ENCODE measurements at places on chromosomes 13 and 19.
A peak's percentile ranks its signal among the peaks of the same experiment; 100 is the strongest.

GRCh38 chr19:41531438-41532311 lies 44.3 kb upstream of the CEACAM21 start:
- no peak for DNase-seq

DNA sequence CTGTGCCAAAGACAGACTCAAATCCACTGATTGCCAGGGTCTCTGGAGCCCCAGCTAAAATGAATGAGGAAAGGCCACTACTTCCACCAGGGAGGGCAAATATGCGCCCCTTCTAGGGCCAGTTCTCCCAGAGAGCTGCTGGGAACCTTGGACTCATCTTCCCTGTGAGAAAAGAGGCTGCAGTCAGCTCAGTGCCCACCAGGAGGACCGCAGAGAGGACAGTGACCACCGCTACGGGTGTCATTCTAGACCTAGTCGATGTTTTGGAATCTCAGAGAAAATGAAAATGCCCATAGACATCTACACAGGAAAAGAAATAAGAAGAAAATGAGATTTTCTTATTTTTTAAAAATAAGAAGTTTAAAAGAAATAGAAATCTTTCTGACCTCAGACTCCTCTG lies 235.1 kb downstream of the UQCRFS1 start:
- DNase-seq = no peak

DNA sequence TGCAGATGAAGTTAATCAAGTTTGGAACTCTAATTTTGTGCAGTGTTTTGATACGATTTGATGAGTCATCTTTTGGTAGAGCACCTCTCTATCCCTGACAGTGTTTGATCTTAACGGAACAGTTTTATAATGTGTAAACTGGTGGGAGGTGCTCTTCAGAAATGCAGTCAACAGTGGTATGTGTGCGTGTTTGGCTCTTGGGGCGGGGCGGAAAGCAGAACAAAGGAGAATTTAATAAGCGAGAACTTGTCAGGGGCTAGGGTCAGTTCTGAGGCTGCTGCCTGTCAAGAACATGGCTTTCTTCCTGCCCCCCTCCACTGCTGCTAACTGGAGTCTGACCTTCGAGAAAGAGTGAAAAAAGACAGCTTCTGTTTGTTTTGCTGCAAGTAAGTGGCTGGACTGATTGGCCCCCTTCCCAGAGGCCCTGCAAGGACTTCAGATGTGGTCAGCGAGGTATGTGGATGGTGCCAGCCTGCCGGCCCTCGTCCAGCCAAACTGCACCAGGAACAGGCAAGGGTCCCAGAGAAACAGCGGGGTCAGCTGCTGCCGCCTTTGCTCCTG lies 40.8 kb downstream of the BBC3 start:
- peak; percentile 57 for DNase-seq

GRCh38 chr13:50677687-50678463 lies 165.6 kb downstream of the DLEU7 start:
- DNase-seq = no peak

DNA sequence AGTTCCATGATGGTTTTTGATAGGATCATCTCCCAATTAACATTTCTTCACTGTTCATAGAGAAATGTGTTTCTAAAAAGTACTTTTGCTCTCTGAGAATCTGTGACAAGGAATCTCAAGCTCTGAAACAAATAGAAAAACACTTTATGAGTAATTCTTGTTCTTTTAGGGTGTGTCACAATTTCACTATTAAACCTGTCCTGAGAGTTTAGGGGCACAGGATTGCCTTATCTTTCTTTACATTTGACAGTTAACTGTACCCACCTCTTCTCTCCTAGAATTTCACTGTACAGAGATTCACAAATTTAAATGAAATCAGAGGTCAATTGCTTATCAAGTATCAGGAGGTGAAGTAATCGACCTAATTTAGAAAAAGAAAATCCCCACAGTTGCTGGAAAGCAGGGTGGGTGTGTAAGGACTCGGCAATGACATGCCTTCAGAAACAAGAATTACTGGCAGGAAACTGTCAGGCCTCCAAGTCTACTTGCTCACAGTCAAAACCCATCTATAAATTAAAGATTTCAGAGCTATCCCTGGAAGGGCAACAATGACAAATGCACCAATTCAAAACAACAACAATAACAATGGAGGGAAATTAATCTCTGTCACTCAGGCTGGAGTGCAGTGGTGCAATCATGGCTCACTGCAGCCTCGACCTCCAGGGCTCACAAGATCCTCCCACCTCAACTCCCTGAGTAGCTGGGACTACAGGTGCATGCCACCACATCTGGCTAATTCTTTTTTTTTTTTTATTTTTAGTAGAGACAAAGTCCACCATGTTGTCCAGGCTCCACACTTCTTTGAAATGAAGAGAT lies 250.2 kb downstream of the ABCC4 start:
- DNase-seq = no peak

DNA sequence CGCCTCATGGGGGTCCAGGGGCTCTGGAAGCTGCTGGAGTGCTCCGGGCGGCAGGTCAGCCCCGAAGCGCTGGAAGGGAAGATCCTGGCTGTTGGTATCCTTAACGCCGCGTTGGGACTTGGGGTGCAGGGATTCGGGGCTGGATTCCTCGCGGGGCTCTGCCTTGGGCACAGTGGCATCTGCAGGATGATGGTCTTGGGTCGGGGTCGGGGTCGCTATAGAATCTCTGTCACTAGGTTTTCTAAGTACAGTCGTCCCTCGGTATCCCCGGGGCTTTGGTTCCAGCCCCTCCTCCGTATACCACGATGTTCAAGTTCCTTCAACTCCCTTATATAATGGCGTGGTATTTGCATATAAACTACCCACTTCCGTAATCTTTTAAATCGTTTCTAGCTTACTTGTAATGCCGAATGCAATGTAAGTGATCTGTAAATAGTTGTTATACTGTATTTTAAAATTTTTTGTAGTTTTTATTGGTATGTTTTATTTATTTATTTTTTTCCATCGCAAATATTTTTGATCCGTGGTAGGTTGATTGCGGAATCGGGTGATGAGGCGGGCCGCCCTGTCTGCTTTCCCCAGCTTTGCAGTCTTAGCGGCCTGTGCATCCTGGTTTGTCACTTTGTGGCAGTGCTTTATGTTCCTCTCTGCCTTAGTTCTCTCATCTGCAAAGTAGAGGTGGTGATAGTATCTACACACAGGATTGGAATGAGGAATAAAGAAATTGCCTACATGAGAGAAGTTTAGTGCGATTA lies 606 bp downstream of the ERCC5 start:
- no peak for DNase-seq

DNA sequence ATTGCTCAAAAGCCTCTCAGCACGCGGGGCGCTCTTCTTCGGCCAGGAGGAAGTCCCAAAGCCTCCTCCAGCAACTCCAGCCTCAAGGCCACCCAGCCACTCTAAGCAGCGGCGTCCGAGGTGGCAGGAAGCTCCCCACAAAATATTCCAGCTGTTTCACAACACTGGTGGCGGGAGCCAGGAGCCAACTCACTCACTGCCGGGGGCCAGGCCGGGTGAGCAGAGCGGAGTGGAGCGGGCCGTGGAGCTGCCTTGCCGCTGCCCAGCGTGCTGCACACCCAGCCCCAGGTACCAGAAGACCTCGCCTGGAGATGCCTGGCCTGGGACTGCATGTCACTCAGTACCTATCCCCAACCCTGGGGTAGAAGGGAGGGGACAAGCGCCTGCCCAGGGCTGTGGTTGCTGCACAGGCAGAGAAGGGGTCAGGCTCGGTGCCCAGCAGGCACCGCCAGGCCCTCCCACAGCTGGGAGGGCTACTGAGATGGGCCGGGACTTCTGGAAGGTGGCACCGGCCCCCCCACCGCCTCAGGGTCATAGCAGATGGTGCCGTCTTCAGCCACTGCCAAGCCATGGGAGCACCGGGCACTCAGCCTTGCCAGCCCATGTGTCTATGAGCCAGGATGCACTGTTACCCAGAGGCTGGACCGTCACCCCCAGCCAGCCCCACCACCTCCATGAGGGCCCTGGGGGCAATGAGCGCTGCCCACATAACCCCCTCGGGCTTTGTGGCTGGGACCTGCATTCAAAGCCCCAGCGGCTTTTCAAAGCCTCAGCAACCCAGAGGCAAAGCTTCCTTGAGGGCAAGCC lies 59.2 kb downstream of the MLLT1 start:
- no peak for DNase-seq

GRCh38 chr13:83937579-83937978 lies 55.3 kb upstream of the SLITRK1 start:
- DNase-seq = no peak

DNA sequence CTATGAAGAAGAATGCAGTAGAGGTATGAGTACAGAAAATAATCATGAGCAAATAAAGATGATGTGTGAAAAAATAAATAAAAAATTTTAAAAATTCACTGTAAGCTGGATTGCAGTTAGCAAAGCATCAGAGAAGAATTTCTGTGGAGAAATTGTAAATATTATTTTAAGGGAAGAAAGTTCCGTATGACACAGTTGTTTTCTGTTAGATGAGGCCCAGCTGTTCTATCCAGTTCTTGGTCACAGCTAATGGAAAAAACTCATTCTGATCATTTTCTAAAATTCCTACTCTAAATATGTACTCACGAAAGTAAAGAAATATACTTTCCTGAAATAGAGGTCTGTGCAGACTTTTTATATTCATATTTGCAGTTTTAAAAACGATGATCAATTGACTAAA lies 578.8 kb downstream of the DCT start:
- DNase-seq = no peak

- no peak for DNase-seq
Measured at GRCh38 chr13:43935878-43936277, 56.2 kb downstream of the LACC1 start.

- no peak for DNase-seq
Measured at GRCh38 chr19:498977-499623, 2.8 kb downstream of the MADCAM1 start.

- DNase-seq = no peak
Measured at GRCh38 chr13:94558716-94559115, 37.2 kb downstream of the TGDS start.

- DNase-seq = no peak
Measured at GRCh38 chr19:36973844-36974195, 57.7 kb downstream of the ZNF568 start.

GRCh38 chr13:36857253-36857652 lies 38.2 kb downstream of the RFXAP start:
- DNase-seq = no peak

DNA sequence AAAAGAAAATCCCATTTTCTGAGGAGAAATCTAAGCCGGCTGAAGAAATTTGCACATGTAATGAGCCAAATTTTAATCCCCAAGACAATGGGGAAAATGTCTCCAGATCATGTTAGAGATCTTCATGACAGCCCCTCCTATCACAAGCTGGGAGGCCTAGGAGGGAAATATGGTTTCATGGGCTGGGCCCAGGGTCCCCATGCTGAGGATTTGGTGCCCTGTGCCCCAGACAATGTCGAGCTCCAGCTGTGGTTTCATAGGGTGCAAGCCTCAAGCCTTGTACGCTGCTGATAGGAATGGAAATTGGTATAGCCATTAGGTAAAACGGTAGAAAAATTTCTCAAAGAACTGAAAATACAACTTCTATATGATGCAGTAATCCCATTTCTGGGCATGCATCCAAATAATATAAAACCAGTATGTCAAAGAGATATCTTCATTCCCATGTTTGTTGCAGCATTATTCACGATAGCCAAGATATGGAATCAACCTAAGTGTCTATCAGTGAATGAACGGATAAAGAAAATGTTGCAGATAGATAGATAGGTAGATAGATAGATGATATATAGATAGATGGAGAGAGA lies 19.3 kb upstream of the FREM2 start:
- no peak for DNase-seq

- peak; percentile 20 for DNase-seq
Measured at GRCh38 chr13:39451301-39451700, 151.7 kb downstream of the LHFPL6 start.

DNA sequence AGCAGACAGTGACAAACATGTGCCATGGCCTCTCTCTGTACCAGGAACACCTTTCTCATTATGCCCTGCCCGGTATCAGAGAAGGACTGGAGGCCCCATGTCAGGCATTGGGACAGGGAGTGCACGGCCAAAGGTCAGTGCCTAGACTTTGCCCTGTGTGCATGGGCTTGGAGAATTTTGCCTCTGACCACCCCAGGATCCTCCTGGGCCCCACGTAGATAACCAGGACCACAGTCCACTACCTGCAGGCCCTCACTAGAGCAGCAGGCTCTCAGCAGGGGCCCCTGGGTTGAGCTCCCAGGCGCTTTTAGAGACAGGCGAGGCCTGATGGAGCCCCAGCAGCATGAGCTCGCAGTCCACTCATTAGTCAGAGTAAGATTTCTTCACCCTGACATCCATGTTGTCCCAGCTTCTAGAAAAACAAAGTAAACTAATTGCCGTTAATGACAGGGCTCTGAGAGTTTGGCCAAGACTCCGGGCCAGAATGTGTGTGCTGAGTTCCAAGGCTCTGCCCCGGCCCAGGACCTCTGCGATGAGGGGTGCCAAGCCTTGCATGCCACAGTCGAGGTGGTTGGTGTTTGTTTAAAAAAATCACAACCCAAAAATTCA lies 42.7 kb downstream of the CAPN12 start:
- DNase-seq = no peak

DNA sequence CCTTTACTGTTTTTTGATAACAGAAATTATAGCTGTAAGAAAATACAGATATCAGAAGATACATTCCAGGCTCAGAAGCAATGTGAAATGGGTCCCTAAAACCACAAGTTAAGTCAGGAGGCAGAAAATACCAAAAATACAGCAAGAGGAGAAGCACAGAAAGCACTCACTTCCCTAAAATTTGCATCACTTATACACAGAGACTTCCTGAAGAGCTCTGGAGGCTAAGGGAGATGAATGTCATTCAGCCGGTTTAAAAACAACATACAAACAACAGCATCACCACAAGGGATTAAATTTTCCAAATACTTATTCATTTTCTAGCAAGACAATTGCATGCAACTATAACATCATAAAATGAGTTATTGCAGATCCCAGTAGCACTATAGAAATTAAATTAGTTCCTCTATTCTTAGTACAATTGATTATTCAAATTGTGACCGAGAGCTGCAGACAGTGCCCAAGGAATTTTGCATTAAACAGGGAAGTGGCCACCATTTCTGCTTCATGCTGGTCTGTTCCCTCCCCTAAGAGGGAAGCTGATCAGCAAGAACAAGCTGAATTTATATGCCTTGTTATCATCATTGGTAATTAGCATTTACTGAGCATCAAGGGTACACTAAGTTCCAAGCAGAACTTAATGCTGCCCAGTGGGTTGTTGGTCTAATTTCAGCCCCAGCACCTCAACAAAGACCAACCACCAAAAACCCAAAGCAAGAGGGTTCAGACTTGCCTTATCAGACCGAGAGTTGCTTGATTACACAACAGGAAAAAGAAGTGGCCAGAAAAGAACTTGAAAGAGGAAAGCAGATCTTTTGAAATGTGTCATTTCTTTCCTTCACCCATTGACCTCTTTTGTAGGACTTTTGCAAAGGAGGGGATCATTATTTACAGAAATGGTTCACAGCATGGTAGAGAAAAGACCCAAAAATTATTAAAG lies 140.7 kb downstream of the KCTD12 start:
- no peak for DNase-seq

DNA sequence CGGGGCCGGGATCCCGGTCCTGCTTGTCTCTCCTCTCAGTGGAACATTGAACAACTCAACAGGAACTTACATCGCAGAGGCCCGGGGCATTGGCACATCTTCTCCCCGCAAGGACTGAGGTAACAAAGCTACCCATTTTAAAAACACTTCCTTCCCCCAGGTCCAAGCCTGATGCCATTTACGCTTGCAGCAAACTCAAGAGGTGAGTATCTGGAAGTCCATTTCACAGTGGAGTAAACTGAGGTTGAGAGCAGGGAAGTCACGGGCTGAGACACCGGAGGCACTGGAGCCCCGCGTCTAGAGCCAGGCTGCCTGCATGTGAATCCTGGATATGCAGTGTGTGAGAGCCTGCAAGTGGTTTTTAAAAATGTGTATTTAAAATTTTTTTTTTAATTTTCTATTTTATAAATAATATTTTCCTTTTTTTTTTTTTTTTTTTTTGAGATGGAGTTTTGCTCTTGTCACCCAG lies 492 bp upstream of the PGLYRP1 start:
- no peak for DNase-seq

- no peak for DNase-seq
Measured at GRCh38 chr13:66886264-66886663, 343.9 kb downstream of the PCDH9 start.

All from smooth muscle cell of the brain vasculature (primary cell).